ENCODE measurements at places on chromosomes 1 and 21.

DNA sequence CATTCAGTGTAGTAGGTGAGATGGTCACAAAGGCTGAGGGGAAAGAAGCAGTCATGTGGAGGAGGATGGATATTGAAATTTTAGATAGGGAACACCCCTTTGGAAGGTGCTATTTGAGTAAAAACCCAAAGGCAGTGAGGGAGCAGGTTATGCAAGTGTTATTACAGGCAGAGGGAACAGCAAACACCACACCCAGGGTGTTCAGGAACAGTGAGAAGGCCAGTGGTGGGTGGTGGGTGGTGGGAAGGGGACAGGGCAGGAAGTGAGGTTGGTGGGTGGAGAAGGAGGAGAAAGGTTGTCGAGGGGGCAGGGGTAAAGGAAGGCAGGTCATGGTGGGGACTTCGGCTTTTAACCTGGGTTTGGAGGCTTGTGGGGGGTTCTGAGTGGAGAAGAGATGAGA is 39.2 kb upstream of the SCMH1 start:
- no peak for DNase-seq

DNA sequence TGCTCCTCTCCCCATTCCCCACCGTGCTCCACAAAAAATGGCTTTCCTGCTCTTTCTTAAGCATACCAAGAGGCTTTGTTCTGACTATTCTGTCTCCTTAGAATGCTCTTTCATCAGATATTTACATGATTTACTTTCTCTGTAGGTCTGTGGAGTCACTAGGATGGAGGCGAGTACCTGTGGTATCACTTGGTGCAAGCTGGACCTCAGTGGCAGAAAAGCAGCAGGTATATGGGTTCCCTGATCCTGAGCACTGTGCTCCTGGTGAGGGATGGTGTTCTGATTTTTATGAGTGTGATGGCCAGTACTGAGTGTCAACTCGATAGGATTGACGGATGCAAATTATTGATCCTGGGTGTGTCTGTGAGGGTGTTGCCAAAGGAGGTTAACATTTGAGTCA is 10.0 kb downstream of the C1orf87 start:
- no peak for DNase-seq

GRCh38 chr1:96979304-96980268 is 258.0 kb downstream of the PTBP2 start:
- DNase-seq: no peak

DNA sequence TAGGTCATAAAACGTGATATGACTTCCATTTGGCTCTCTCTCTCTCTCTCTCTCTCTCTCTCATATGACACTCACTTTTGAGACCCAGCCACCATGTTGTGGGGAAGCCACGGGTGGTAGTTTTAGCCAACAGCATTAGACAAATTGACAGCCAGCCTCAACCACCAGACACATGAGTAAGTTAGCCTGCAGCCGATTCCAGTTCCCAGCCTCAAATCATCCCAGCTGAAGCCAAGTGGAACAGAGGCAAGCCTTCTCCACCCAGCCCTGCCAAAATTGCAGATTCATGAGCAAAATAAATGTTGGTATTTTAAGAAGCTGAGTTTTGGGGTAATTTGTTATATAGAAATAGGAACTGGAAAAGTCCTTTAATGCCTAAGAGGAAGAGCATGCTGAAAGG is 98.0 kb upstream of the DNAH14 start:
- DNase-seq: no peak

DNA sequence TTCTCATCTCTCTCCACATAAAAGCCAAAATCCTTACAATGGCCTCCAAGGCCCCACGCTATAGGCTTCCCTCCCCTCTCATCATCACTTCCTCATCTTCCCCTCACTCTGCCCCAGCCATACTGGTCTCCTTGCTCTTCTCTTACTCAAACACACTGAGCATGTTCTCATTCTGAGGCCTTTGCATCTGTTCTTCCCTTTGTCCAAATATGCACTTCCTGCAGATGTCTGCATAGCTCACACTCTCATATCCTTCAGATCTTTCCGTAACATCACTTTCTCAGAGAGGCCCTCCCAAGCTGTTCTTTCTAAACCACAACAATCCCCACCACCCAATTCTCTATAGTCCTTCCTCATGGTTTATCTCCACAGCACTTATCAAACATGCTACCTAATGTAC is 284.1 kb downstream of the HHIPL2 start:
- DNase-seq: peak; percentile 4

DNA sequence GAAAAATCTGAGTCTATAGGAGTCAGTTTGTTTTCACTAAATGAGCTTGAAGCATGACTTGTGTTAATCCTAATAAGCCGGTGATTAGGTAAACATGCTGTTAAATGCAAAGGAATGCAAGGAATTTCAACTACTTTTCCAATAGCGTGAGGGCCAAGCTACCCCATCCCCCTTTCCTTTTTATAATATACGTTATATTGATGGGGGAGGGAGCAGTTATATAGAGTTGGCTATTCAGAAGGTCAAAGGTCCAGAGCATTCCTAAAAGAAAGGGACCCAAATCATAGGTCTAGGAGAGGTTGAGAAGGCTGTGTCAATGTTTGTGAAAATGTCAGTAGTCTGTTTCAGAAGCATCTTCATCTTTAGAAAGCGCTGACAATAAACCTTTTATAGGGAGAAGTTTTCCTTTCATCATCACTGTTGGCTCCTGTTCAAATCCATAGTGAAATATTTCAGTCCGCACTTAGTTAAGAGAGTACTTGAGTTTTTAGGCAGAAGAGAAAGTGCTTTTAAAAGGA is 3.8 kb downstream of the CCN1 start:
- peak; percentile 86 for DNase-seq

DNA sequence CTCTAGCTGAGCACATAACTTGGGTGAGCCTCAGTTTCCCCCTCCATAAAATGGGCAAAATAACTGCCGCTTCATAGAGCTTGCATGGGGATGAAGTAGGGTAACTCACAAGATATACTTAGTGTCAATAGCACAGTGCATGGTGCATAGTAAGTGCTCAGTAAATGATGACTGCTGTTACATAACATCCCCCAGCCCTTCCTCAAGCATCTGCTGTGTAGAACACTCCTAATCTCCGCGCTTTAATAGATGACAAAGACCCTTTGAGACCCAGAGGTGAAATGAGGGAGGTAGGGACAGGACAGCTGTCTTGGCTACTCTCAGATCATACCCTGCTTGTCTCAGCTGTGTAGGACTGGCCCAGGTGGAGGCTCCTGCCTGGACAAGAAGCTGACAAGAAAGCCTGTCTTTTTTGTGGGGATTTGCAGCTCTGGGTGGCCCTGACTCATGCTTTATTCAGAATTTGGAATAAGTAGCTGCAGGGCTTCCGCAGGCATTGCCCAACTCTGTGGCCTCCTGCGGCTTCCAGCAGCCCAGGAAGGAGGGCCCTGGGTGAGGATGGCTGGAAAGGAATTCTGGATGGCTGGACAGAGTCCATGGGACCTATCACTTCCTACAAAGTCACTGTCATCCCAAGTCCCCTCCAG is 20.7 kb upstream of the PADI4 start:
- DNase-seq: peak; percentile 84

DNA sequence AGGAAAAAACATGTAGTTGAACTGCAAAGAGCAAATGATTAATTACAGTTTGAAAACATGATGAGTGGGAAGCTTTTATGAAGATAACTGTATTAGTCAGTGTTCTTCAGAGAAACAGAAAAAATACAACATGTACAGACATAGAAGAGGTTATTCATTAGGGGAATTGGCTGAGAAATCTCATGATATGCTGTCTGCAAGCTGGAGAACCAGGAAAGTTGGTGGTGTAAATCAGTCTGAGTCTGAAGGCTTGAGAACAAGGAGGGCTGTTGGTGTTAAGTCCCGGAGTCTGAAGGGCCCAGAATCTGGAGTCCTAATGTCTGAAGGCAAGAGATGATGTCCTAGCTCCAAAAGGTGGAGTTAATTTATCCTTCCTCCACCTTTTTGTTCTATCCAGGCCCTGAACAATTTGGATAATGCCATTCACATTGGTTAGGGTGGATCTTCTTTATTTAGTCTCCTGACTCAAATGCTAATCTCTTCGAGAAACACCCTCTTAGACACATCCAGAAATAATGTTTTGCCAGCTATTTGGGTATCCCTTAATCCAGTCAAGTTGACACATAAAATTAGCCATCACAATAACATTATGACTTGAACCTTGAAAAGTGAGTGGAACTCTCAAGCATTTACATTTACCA is 672.9 kb upstream of the PTBP2 start:
- peak; percentile 61 for DNase-seq

- DNase-seq: peak; percentile 20
Measured at GRCh38 chr1:160682983-160683865, 28.4 kb downstream of the CD48 start.

GRCh38 chr1:246301553-246302250 is 205.4 kb downstream of the SMYD3 start:
- DNase-seq: peak; percentile 30

DNA sequence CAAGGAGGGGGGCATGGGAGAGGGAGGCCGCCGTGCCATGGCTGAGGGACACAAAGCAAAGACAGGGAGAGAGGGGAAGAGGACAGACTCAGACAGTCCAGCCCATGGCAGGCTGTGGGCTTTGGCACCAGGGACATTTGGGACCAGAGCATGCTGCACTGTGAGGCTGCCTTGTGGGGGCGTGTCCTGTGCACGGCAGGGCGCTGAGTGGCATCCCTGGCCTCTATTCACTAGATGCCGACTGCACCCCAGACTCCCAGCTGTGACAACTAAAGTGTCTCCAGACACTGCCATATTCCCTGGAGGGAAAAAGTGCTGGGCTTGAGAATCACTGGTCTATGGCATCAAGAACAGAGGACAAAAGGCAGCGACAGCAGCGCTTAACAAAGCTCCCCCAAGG is 18.6 kb upstream of the PRDM15 start:
- DNase-seq: no peak

DNA sequence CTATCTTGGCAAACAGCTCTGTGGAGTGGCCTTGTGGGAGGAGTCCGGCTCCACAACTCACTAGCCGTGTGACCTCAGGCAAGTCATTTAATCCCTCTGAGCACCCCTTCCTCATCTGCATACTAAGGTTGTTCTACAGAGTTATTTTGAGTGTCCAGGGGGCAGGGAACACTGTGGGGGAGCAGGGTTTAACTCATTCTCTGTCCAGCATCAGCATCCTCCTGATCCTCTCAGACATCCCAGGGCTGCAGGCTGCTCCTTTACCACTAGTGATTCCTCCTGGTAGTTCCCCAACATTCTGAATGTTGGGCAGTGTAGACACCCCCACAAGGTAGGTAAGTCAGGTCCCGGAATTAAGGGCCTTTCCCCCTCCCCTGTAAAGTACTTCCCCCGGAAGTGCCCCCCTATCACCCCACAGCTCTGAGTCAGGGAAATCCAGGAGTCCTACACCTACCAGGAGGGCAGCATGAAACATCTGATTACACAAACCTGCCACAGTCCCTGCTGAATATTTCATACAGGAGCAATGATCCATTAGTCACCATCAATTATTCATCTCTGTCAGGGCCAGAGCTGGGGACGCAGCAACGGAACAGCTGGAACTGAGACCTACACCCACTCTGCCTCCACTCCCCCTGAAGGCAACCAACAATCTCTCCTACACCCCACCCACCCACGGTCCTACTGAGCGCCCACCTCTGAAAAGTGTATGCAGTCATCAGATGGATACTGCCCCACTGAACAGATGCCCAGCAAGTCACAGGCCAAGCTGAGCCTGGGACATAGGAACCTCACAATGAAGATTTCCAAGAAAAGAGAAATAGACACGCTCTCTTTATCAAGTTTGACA is 20.5 kb downstream of the SYT2 start:
- no peak for DNase-seq

GRCh38 chr1:201840055-201840454 is 11.1 kb downstream of the IPO9 start:
- no peak for DNase-seq

DNA sequence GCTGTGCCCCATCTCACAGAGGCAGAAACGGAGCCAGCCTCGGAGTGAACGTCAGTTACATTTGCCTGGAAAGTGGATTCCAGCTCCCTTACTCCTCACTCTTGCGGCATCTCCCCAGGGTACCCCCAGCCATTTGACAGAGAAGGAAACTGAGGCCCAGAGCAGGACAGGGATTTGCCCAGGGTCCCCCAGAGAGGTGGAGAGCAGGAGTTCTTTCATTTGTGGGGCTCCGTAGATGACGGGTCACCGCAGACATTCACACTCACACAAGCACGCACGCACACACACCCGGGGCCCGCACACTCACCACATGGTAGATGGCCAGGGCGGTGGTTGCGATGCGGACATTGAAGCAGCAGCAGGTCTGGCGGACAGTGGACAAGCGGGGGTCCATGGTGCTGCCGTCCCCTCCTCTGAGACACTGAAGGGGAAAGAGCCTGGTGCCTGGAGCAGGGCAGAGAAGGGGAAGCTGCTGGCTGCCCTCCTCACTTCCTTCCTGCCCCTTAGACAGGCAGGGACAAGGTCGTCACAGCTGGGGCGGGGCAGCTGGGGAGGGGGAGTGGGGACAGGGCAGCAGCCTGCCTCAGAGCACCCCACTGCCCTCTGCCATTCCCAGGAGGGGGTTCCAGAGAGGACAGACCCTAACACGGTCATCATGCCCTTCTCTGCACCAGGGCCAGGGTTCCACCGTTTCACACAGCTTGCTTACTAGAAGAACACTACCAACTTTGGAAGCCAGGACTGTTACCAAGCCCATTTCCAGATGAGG is at the start of gene LAPTM5:
Gene LAPTM5 (minus strand): TSS at position 423 of the 769 bp plus-strand sequence. CDS start 29 bp downstream, at position 394.
- DNase-seq: peak; percentile 34

DNA sequence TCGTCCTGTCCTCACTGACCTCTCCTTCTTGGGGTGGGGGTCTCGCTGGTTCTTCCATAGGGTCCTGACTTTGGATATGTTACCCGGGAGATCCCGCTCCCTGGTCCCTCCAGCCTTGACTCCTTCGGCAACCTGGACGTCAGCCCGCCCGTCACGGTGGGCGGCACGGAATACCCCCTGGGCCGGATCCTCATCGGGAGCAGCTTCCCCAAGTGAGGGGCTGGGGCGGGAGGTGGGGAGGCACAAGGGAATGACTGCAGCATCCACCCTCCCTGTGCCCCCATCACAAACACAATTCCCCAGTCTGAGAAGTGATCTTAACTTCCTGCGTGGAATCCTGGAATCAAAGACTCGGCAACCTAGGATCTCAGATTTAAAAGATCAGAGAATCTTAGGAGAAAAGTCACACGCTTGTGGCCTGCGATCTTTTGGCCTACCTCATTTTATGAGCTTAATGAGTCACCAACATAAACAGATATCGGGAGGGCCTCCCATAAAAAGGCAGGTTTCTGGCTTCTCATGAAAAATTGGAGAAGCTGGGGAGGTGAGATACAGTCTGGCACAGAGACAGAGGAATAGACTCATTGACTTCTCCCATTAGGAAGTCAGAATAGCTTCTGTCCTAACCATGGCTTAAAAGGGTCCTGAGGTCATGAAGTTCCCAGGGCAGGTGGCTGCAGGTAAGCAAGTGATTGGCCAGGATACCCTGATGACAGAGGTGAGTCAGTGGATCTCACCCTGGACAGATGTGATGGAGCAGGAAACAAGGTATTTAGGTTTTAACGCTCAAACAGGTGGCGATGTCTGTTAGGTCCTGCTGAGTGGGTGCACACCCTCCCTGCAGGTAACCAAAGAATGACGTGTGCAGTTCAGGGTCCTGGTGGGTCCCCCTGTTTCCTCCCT is 15.9 kb upstream of the PADI3 start:
- peak; percentile 82 for DNase-seq

DNA sequence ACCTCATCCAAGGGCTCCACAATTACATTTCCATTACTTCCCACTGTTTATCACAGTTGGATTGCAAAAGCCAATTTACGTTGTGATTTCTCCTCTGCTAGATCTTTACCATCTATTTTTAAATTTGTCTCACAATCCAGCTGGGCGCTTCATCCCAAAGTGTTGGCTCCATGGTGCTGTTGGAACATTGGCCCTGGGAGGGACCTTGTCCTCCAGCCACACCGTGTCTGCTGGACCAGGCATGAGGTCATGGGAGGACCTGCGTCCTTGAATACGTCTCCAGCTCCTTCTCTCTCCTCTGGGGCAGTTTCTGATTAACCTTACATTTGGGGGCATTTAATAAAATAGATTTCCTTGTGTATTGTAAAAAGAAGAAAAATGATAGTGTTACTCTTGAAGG is 125.4 kb downstream of the KCNJ6 start:
- no peak for DNase-seq

Data from amniotic epithelial cell (primary cell).